Naive thymus-derived CD4-positive, alpha-beta T cell (primary cell): ENCODE measurements at places on chromosomes 13 and 19. TPM values are rescaled to one million over a fixed set of nuclear protein-coding genes. Genes with fewer than 3 reads are reported as not detected.

DNA sequence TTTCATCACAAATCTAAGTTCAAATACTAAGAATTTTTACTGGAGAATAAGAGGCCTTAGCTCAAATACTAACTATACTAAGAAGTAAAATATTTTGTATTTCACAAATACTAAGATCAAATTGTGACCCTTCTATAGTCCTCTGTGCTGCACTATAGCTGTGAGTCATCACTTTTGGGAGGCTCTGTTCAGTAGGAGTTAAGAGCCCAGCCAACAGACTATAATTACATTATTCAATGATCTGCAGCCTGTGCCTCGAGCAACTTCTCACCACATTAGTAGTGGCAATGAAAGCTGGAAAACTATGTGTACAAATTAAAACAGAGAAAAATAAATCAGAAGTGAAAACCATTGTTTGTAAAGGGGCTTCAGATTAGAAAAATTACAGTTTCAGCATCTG, 147.3 kb upstream of the GPC6 start:
- DNase-seq: no peak

GRCh38 chr13:99830931-99831330, 140.6 kb downstream of the ZIC5 start:
- DNase-seq: no peak

GRCh38 chr19:56177564-56178243, 1.9 kb downstream of the GALP start:
- DNase-seq: no peak

DNA sequence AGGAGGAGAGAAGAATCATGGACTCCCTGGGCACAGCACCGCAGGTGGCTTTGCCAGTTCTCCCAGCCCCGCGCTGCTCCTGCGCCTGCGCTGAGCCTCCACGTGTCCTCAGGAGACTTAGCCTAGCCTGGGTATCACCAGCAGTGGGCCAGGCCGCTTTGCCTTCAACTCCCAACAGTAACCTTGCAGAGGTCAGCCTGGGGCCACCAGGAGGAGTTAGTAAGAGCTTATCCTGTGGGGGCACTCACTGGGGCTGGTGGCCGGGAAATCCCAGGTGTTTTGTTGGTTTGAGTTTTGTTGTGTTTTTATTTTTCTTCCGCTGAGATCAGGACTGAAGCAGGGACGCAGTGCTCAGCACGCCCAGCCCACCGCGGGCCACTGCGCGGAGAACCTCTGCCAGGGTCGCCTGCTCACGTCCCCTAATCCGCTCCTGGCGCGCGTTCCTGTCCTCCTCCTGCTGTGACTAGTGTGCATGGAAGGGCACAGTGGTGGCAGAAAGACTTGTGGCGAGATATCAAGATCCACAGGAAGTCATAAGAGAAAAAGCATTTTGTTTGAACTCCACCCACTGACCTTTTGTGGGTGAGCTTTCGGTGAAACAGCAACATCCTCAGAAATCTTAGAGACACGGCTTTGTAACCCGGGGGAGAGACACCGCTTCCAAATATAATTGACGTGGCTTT, 207.4 kb upstream of the RFC3 start:
- no peak for DNase-seq

The KLK11 gene
- total RNA-seq: not detected in 2 replicates

The AP1M2 gene
- not detected for total RNA-seq

The LRCH1 gene
- 13.8 TPM for total RNA-seq
